Activated CD8-positive, alpha-beta memory T cell treated with anti-CD3 and anti-CD28 coated beads, Interleukin-2, amount 10 ng/mL, durations not matched to agents 7 days and 5 days (primary cell): ENCODE measurements at places on chromosomes 12 and 14. TPM values are rescaled to one million over a fixed set of nuclear protein-coding genes. Genes with fewer than 3 reads are reported as not detected.

Gene ATG14
- total RNA-seq = 4.8 TPM

Gene ZDHHC22
- total RNA-seq = not detected

Gene DYNC1H1
- total RNA-seq = 325 TPM

Gene ARHGDIB
- 1,284 TPM for total RNA-seq
